ENCODE measurements at places on chromosomes 12 and 14.

DNA sequence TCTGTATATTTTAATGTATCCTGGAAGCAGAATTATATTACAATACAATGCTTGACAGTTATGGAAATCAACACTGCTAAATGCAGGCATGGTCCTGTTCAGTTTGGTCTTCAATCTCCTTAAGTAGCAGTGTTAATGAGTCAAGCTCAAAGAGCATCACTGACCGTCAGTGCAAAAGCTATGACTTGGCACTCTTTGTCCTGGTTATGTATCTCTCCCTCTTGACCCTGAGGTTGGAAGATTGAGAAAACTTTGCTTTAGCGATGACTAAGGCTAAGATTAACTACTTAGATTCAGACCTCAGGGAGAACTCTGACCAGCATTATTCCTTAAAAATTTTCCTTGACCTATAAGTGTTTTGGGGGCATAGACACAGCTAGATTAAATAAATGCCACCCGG is 10.9 kb downstream of the CLEC7A start:
- DNase-seq: no peak

DNA sequence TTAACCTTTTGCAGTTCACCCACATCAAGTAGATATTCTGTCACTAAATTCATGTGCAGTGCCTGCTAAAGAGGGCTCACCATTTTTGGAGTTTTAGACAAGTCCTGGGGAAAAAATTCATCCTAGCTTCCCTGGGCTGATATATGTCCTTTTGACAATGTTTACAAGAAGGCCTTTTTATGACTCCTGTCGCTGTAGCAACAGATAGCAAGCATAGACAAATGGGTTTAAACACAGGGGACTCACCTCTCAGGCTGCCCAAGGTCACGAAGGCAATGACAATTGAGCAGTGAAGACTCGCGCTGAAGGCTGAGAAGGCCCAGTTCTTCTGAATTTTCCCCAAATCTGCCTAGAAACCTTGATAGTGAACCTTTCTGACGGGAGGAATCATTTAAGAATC is 150.7 kb upstream of the CPM start:
- no peak for DNase-seq

DNA sequence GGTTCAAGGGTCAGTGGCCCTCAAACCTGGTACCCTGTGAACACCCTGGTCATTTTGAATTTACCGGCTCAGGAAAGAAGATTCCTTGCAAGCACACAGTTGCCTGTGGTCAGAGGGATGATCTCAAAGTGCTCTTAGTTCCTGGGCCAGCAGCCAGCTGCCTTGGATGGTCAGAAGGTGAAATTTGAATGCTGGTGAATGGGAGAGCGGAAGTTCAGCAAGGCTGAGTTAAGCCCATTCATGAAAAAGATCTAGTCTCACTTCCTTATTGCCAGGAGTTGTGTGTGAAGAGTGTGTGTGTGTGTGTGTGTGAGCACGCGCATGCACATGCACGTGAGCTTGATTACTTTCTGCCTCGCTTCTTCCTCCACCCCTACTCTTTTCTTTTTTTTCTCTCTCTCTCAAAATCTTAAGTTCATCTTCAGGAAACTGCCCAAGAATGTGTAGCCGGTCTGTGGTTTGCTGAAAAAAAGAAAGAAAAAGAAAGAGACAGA is 155.5 kb upstream of the CCND2 start:
- no peak for DNase-seq

GRCh38 chr12:46260124-46260912 is 8.5 kb downstream of the SLC38A1 start:
- DNase-seq: no peak

DNA sequence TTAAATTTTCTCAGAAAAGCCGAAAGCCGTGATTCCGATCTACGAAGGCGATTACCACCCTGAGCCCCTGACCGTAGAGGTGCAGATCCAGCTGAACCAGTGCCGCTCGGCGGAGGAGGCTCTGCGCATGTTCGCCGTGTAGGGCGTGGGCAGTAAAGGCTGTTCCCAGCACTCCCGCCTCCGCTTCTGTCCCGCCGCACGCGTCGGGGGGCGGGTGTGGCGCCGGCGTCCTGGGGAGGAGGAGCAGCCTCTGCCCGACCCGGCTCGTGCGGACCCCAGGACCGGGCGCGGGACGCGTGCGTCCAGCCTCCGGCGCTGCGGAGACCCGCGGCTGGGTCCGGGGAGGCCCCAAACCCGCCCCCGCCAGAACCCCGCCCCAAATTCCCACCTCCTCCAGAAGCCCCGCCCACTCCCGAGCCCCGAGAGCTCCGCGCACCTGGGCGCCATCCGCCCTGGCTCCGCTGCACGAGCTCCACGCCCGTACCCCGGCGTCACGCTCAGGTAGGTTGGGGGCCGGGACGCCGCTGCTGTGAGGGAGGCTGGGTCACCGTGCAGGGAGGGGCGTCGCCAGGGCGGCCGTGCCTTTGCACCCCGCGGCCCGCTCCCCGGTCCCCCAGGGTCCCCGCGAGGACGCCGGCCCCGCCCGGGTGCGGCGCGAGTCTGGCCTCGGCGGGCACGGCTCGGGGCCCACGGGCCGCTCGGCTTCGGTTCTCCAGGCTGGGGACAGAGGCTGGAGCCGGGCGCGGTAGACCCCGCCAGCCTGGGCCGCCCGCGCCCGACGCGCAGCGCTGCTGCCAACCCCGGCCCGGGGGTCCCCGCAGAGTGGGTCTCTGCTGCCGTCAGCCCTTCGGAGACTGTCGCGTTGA is at the start of gene B3GNT4:
Gene B3GNT4 (plus strand): TSS at position 409 of the 866 bp plus-strand sequence. CDS start 910 bp downstream, outside the sequence.
- DNase-seq: peak; percentile 10

- no peak for DNase-seq
Observed at GRCh38 chr14:93957333-93957710, 19.0 kb downstream of the ASB2 start.

GRCh38 chr14:100408350-100409002 is 85.3 kb downstream of the SLC25A47 start:
- DNase-seq: no peak

DNA sequence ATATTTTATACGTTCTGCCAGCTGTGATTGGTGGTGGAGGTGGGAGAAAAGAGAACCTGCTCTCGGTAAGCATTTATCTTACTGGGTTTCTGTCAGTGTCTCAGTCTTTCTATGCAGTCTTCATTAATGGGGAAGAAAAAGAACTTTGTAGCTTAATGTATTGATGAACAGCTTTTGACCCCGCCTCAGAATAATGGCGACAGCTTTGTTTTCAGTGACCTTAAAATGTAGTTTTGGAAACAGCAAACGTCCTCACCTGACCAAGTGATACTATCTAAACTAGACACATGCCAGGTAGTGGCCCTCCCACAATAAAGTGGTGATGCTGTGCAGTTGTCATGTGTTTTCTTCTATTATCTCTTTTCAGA is 1.4 kb downstream of the DACT1 start:
- DNase-seq: no peak

- DNase-seq: no peak
Observed at GRCh38 chr12:23771240-23771949, 178.1 kb downstream of the SOX5 start.

DNA sequence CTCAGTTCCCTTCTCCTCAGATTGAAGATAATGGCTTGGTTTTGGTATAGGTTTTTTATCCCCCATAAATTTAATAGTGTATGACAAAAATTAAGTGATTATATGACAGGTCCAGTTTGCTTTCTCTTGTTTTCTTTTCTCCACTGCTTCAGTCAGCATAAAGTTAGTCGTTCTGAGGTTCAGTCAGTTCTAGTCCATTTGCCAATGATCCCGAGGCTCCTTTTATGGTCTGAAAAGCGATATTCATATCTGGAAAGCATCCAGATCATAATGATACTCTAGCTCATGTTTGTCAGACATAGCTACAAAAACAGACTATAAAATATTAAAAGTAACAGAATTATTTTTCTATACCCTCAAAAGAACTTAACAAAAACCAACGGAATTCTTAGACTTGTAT is 67.1 kb upstream of the SLC38A4 start:
- DNase-seq: no peak

GRCh38 chr14:96568621-96569020 is 66.4 kb downstream of the PAPOLA start:
- no peak for DNase-seq

DNA sequence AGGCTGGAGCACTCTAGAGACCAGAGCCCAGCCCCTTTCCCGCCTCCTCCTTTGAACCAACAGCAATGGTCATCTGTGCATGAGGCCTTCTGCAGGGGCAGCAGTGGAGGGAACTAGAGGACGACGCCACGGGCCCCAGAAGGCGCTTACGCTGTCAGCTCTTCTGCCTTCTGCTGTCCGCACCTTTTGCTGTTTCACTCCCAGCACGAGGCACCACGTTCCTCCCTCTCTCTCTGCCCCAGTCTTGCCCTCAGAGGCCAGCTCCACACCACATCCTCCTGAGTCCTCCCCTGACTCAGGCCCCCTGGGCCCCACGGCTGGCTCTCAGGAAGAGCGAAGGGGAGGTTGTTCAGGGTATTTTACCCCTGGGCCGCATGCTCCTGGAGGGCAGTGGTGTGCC is 15.5 kb downstream of the MMAB start:
- DNase-seq: no peak

DNA sequence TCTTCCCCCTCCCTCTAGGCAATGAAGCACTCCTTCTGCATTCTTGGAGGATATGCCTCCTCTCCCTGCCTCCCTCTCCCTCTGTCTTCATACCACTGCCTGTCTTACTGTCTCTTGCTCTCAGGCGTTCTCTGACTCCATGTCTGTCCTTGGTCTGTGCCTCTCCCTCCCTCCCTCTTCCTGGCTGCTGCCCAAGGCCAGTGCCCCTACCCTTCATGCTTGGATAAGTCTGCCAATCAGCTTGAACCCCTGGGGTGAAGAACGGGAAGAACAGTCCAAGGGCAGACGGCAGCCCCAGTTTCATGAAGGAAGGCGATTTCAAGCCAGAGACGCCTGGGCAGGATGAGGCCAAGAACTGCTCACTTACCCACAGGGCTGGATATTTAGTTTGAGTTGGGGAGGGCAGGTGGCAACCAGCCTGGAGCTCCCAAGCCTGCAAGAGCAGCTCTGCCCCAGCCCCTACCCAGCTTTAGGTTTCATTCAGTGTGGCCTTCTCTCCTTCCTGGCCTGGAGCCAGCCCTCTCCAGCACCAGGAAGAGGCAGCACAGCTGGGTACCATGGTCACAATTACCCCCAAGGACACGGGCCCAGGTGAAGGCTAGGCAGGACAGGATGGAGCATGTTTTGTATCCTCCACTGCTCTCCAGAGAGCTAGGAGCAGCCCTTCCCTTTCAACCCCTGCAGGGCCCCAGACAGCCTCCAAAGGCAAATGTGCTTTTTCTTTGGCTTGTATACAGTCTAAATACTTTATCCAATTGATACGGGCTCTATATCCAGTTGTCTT is 35.8 kb upstream of the LTBP2 start:
- peak; percentile 84 for DNase-seq

- no peak for DNase-seq
Observed at GRCh38 chr14:72737560-72737943, 156.3 kb downstream of the DPF3 start.

GRCh38 chr12:84218406-84218805 is 694.2 kb downstream of the SLC6A15 start:
- no peak for DNase-seq

DNA sequence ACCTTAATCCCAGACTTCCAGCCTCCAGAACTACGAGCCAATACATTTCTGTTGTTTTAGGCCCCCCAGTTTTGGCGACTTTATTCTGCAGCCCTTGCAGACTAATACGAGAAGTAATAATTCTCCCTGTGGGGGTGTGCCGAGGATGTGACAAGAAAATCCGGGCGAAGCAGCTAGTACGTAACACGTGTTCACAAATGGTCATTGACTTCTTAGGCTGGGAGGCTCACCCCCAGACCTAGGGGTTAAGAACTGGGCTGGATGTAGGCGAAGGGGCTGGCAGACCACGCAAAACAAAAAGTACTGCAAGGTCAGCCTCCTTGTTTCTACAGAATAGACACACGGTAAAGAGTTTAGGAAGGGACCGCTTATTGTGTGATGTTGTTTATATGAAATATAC is 69.8 kb upstream of the ESRRB start:
- DNase-seq: no peak

GRCh38 chr14:44154874-44155273 is 352.2 kb downstream of the FSCB start:
- no peak for DNase-seq

GRCh38 chr12:119803381-119803791 is 73.7 kb downstream of the CIT start:
- DNase-seq: no peak

GRCh38 chr14:104113631-104114420 is 24.6 kb upstream of the KIF26A start:
- DNase-seq: no peak

DNA sequence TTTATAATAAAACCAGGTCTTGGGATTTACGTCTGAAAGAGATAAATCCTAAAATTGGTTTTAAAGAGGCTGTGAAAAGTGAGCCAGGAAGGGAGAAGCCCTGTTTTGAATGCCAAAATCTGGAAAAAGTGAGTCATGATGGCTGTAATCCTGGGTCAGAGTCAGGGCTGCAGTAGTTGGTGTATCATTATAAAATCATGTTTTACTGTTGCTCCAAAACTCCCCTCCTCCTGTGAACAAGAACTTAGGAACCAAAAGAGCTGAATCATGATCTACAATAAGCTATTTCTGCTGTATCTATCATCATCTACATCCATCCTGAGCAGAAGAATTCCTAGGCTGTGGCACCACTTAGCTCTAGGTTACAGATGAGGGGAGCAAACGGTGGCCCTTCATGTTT is 79.3 kb downstream of the LMO3 start:
- no peak for DNase-seq

DNA sequence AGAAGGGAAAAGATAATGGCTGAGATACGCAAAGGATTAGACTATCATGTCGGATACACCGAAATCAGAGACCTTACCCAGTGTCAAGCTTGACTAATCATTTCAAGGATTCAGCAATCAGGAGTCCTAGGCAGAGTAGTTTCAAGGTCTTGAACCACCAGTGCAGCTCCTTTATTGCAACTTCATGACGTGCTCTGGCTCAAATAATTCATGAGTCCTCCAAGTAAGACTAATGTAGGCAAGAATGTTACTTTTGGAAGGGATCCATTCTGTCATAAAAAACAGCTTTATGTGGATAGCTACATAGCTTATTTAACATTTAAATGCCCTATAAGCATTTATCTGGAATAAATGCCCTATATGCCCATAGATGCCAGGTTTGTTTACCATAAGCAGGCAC is 123.2 kb downstream of the LMO3 start:
- DNase-seq: no peak

DNA sequence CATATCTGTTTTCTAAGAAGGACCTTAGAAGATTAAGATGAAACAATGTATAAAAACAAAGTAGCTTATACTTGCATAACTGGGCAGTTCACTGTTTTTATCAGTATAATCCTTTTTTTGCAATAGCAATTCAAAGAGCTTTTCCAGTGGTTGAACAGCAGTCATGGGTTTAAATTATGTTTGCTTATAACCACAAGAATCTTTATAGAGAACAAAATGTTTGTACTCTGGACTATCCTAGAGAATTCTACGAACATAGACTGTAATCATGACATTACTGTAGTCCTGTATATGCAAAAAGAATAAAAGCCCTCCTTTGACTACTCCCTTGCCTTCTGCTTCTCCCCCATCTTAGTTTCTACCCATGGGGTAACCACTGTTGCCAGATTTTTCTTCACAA is 5.7 kb downstream of the FAM177A1 start:
- DNase-seq: no peak

DNA sequence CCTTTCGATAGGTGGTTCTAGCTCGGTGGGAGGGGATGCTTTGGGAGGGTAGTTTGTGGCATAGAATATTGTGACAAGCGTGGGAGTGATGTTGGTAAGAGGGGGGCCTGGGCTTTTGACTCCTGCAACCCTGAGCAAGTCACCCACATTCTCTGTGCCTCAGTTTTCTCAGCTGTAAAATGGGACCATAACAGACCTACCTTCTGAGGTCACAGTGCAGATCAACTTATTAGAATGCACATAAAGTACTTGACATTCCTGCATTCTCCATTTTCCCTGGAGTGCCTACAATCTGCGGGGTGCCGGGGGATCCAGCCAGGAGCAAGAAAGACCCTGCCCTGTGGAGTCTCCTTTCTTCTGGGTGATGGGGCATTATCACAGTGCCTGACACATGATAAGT is 63.2 kb downstream of the SLC24A4 start:
- no peak for DNase-seq

Measured in NCI-H187 treated with DMSO at 0.1 percent for 48 hours (cell line).